ENCODE measurements at places on chromosomes 2 and 18.

DNA sequence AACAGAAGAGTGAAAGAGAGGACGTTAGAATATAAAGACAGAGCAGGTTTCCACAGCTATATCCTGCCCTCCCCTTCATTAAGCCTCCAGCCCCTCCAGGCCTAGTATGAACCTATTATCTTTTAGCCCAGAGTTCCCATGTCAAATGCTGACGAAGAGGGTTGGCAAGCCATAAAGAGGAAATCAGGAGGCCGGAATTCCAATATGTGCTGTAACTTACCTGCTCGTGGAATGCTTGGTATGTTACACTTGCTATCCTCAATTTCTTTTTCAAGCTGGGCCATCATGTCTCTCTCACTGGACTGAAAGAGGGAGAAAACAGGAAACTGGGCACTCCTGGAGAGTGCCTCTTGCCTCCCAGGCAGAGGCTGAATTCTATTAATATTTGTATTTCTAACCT, 264.1 kb downstream of the TRIB2 start:
- H3K4me3 ChIP-seq: no peak overlapping the region
- no peak for DNase-seq
- H3K27me3 ChIP-seq: peaks cover 15% of the 10 kb centered on the region
- H3K4me1 ChIP-seq: no peaks in the 10 kb centered on the region
- H3K36me3 ChIP-seq: no peaks in the 10 kb centered on the region
- H3K27ac ChIP-seq: no peak overlapping the region

GRCh38 chr18:51861046-51861445, 479.0 kb upstream of the DCC start:
- H3K4me1 ChIP-seq: no peaks in the 10 kb centered on the region
- no peak overlapping the region for H3K27ac ChIP-seq
- DNase-seq: no peak
- H3K4me3 ChIP-seq: no peak overlapping the region
- no peaks in the 10 kb centered on the region for H3K27me3 ChIP-seq

GRCh38 chr2:119481501-119482455, 42.5 kb downstream of the SCTR start:
- no peak overlapping the region for H3K4me3 ChIP-seq
- no peaks in the 10 kb centered on the region for H3K36me3 ChIP-seq
- peaks cover 28% of the 10 kb centered on the region for H3K27me3 ChIP-seq
- no peak overlapping the region for H3K27ac ChIP-seq
- no peaks in the 10 kb centered on the region for H3K4me1 ChIP-seq

DNA sequence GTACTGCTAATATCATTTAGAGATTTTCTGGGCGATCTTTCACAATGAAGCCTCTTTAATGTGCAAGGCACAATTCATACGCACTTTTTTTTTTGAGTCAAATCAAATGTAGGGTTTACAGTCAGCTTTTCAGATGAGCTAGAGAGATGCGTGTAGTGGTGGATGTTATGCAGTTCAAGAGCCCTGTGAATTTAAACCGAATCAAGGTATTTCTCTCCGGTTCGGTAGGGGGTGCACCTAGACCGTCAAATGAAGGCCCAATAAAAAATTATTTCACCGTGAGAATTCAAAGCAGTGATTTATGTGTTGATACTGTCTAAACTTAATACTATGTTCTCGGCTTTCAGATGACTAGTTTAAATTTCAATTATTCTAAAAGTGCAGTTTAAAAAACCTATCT, 1.1 kb downstream of the PTH2R start:
- H3K27ac ChIP-seq: no peak overlapping the region
- H3K4me1 ChIP-seq: peaks cover 9% of the 10 kb centered on the region
- H3K36me3 ChIP-seq: no peaks in the 10 kb centered on the region
- no peak overlapping the region for H3K4me3 ChIP-seq
- DNase-seq: no peak

- DNase-seq: no peak
- H3K4me1 ChIP-seq: peaks cover 9% of the 10 kb centered on the region
- H3K27ac ChIP-seq: no peak overlapping the region
- H3K4me3 ChIP-seq: peak overlapping the region; percentile 30
- H3K36me3 ChIP-seq: no peaks in the 10 kb centered on the region
Observed at GRCh38 chr2:115161081-115161770, 718.8 kb downstream of the DPP10 start.

GRCh38 chr2:15539999-15540398, 21.1 kb downstream of the NBAS start:
- peaks cover 28% of the 10 kb centered on the region for H3K36me3 ChIP-seq
- H3K27me3 ChIP-seq: no peaks in the 10 kb centered on the region
- H3K4me1 ChIP-seq: peaks cover 14% of the 10 kb centered on the region
- DNase-seq: no peak

DNA sequence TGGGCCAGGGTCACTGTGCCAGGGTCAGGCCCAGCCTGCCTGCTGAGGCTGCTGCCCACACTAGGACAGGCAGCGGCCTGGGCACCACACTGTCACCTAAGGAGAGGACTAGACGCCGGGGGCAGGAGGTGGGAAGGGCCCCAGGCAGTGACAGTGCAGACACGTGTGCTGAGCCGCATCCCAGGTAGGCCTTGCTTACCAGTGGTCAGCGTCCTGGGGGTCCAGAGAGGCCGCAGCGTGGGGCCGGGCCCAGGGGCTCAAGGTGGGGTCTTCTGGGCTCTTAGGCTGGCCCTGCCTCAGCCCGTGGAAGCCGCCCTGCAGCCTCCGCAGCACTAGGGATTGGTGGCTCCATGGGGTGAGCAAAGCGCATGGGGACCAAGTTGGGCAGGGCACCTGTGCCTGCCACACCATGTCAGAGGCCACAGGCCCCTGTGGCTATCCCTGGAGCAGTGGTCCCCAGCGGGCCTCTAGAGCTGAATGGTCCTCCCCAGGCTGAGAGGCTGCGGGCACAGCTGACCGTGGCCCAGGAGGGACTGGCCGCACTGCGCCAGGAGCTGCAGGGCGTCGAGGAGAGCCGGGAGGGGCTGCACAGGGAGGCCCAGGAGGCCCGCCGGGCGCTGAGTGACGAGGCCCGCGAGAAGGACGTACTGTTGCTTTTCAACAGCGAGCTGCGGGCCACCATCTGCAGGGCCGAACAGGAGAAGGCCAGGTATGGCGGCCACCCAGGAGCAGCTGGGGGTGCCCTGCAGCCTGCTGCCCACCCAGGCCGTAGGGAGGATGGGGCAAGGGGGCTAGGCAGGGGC, 35.2 kb upstream of the SNED1 start:
- H3K27ac ChIP-seq: no peak overlapping the region
- no peaks in the 10 kb centered on the region for H3K4me1 ChIP-seq
- peaks cover 25% of the 10 kb centered on the region for H3K27me3 ChIP-seq
- H3K4me3 ChIP-seq: no peak overlapping the region
- H3K36me3 ChIP-seq: no peaks in the 10 kb centered on the region
- no peak for DNase-seq

DNA sequence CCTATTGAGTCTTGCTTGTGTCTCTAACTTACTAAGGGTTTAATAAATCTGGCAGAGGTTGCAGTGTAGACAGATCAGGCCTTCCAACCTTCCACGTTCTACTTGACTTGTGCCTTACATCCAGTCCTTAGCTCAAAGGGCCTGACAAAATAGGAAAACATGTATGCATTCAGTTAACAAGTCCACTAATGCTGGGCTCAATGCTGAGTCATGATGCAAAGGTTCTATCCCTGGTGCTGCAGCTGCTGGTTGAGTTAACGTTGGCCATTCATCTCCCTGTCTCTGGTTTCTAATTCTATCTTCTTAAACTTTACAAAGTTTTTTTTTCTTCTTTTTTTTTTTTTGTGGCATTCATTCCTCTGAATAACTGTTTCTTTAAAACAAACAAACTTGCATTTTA, 46.3 kb upstream of the ITGB6 start:
- H3K4me3 ChIP-seq: no peak overlapping the region
- no peaks in the 10 kb centered on the region for H3K27me3 ChIP-seq
- H3K4me1 ChIP-seq: peaks cover 11% of the 10 kb centered on the region
- H3K36me3 ChIP-seq: no peaks in the 10 kb centered on the region
- DNase-seq: no peak

GRCh38 chr18:5214583-5215351, 17.7 kb upstream of the AKAIN1 start:
- no peaks in the 10 kb centered on the region for H3K4me1 ChIP-seq
- no peak overlapping the region for H3K27ac ChIP-seq
- no peak for DNase-seq
- no peaks in the 10 kb centered on the region for H3K36me3 ChIP-seq
- no peak overlapping the region for H3K4me3 ChIP-seq

DNA sequence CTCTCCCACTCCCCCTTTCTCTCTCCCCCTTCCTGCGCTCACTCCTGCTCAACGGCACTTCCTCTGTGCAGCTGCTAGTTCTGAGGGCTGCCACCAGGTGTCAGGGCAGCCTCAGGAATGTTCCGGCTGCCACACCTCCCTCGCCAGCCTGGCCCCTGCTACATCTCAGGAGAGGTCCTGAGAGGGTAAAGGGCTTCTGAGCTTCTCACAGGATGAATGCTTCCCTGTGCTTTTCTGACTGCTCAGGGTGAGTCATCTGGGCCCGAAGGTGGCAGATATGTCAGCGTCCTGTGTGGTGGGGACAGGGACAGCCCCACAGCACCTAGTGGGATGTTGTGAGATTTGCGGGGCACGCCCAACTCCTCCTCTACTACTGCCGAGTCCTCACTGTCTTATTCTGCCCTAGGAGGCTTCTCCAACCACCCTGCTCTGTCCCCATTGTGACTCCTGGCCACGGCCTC, 49.0 kb downstream of the PLEKHB2 start:
- peaks cover 26% of the 10 kb centered on the region for H3K4me1 ChIP-seq
- H3K4me3 ChIP-seq: no peak overlapping the region
- H3K27me3 ChIP-seq: no peaks in the 10 kb centered on the region

- H3K4me3 ChIP-seq: no peak overlapping the region
- H3K4me1 ChIP-seq: no peaks in the 10 kb centered on the region
- no peak overlapping the region for H3K27ac ChIP-seq
- H3K27me3 ChIP-seq: no peaks in the 10 kb centered on the region
- no peak for DNase-seq
Observed at GRCh38 chr2:35503738-35504199, 851.8 kb upstream of the CRIM1 start.

DNA sequence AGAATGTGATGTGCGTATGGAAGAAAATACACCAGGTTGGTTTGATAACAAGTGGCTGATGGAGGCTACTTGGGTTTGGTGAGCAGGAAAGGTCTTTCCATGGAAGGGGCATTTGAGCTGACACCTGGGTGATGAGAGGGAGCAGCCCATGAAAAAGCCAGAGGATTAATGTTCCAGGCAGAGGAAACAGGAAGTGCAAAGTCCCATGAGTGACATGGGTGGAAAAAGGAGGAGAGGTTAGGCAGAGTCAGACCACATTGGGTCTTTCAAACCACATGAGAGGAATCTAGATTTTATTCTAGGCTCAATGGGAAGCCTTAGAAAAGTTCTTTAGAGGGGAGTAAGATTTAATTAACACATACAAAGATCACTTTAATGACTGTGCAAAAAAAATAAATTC, 195.7 kb downstream of the LRATD1 start:
- no peak overlapping the region for H3K27ac ChIP-seq
- no peak overlapping the region for H3K4me3 ChIP-seq
- no peak for DNase-seq
- H3K4me1 ChIP-seq: no peaks in the 10 kb centered on the region

DNA sequence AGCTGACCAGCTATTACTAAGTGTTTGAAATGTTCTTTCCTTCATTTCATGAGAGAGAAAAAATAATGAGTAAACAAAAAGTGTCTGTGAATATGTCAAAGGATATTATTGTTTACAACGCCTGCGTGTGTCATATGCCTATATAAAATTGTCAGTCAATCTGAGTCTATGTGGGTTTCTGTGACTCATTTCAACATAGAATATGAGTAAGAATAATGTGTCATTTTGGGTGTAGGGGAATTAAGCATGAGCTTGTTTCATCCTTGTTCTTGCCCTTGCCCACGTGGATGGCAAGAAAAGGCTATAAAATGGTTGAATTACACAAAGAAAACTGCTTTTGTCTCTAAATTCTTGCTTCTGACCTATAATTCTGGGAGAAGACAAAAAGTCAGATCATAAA, 466.0 kb downstream of the PTH2R start:
- no peaks in the 10 kb centered on the region for H3K36me3 ChIP-seq
- no peaks in the 10 kb centered on the region for H3K27me3 ChIP-seq
- no peaks in the 10 kb centered on the region for H3K4me1 ChIP-seq
- no peak for DNase-seq

GRCh38 chr2:23484275-23484674, 99.3 kb downstream of the KLHL29 start:
- peaks cover 30% of the 10 kb centered on the region for H3K27me3 ChIP-seq
- H3K27ac ChIP-seq: no peak overlapping the region
- DNase-seq: no peak
- H3K4me3 ChIP-seq: no peak overlapping the region
- H3K4me1 ChIP-seq: no peaks in the 10 kb centered on the region
- no peaks in the 10 kb centered on the region for H3K36me3 ChIP-seq

DNA sequence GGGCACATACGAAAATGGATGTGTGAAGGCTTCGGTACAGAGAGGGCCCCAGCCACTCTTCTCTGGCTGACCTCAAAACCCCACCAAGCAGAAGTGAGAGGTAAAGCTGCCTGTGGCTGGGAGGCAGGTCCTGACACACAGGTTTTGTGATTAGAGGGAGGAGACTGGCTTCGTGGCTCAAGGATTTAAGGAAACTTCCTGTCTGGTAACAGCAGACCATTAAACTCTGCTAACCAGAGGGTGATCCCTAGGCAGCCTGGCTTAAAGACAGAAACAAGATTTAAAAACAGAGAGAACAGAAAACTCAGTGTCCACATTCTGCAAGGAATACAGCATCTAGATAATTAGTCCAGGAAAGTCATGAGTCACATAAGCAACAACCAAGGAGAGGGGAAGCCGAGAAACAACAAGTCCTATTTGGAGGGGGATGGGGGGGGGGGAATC, 101.9 kb downstream of the NFATC1 start:
- peaks cover 66% of the 10 kb centered on the region for H3K36me3 ChIP-seq
- peak overlapping the region; percentile 90 for H3K27ac ChIP-seq
- H3K4me3 ChIP-seq: peak overlapping the region; percentile 63
- peak; percentile 55 for DNase-seq
- no peaks in the 10 kb centered on the region for H3K27me3 ChIP-seq

DNA sequence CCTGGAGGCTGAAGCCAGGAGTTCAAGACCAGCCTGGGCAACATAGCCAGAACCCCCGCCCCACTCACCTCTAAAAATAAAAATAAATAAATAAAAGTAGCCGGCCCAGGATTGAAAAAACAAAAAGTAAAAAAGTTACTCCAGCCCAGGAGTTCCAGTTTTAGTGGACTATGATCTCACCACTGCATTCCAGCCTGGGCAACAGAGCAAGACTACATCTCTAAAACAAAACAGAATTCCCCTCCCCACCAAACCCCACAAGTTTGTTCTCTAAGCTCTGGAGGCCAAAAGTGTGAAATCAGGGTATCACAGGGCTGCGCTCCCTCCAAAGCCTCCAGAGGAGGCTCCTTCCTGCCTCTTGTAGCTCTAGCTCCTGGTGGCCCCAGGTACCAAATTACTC, 1.7 kb downstream of the D2HGDH start:
- H3K27ac ChIP-seq: peak overlapping the region; percentile 3
- peaks cover 28% of the 10 kb centered on the region for H3K36me3 ChIP-seq
- no peak for DNase-seq
- H3K4me3 ChIP-seq: peak overlapping the region; percentile 85
- no peaks in the 10 kb centered on the region for H3K27me3 ChIP-seq
- peaks cover 49% of the 10 kb centered on the region for H3K4me1 ChIP-seq
